ENCODE measurements at places on chromosomes 2 and 18.

- DNase-seq, result no peak
Observed at GRCh38 chr2:239687441-239687840, 286.6 kb upstream of the HDAC4 start.

DNA sequence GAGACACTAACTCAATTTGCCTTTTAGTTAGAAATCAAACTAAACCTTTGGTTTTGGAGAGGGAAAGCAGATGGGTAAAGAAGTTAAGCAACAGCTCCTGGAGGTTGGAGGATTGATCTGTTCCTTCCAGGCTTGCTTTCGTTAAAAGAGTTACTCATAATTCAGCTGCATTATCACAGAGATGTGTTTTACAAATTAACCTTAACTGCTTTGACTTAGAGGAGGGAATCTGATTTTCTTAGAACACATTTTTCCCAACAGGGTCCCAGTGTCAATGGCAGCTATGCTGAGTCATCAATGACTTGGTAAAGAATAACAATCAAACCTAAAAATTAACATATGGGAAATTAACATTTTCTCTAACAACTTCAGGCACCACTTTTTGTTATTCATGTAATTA is 113.4 kb downstream of the COPS8 start:
- no peak for DNase-seq

DNA sequence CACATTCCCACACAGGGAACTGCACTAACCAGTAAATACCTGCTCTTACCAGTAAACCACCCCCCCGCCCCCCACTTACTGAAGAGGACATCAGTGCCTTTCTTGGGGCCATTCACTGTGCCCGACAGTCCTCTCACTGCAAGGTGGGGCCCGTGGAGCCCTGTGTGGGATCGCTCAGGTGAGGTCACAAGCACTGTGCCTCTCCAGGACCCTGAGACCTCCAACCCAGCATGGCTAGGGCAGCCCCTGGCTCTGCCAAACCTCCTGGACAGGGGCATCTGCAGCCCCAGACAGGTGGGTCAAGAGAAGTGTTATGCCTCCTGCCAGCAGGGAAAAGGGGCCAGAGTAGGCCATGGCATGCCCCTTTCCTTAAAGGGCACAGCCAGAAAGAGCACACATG is 6.7 kb upstream of the NEURL3 start:
- no peak for DNase-seq

- DNase-seq, result no peak
Observed at GRCh38 chr2:221541131-221541735, 30.9 kb downstream of the EPHA4 start.

DNA sequence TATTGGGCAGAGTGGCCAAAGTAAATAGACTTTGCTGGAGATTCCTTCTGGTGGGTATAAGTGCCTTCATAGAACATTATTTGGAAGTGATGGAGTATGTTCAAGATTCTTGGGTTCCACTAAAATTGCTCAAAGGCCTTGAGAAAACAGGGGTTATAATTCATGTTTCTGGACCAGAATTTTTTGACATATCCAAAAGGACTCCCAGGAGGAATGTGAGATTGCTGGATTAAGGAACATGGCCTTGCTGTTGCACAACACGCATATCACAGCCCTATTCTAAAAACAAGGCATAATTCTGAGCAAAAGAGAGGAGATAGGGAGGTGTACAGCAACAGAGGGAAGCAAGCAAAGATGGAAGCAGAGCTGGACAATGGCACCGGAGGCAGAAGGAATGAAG is 111.7 kb upstream of the TNP1 start:
- no peak for DNase-seq

- no peak for DNase-seq
Observed at GRCh38 chr18:60123031-60123430, 223.2 kb downstream of the PMAIP1 start.

DNA sequence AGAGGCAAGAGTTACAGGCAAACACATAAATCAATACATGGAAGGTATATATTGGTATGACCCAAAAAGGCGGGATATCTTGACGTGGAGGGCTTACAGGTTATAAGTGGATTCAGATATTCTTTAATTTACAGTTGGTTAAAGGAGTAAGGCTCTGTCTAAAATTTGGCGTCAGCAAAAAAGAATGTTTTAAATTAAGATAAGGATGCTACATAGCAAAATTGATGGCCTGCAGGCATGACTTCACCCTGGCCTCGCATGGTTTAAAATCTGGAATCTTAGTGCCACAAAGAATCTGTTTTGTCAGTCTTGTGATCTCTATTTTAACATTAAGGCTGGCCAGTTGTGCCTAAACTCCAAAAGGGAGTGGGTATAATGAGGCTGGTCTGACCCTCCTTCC is 58.4 kb upstream of the REL start:
- DNase-seq, result no peak

GRCh38 chr2:71933467-71934319 is 214.0 kb downstream of the CYP26B1 start:
- no peak for DNase-seq

DNA sequence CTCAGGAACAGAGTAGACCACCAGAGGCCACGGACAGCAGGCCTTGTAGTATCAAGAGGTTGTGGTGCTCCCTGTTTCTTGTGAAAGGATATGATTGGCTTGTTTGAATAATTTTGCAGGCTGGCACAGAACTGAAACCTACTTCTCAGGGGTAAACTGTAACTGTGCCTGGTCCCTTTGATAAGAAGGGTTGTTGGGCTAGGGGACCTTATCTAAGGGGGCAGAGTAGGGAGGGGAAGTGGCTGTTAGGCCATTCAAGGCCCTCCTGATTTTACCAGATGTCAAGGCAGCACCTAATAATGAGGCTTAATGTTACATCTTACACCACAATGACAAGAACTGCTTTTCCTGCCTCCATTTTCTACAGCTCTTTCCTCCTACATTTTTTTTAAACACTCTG is 45.6 kb downstream of the GPR39 start:
- no peak for DNase-seq

DNA sequence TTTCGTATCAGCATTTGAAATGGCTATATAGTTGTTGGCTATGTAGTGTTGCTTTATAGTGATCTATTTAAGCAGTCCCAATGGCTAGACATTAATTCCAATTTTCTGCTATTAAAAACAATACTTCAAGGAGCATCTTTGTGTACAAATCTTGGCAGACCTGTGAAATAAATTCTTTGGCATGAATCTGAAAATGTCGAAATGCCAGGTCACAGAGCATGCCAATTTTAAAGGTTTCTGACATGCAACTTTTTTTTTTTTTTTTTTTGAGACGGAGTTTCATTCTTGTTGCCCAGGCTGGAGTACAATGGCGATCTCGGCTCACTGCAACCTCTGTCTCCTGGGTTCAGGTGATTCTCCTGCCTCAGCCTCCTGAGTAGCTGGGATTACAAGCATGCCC is 26.8 kb upstream of the CABLES1 start:
- DNase-seq, result no peak

GRCh38 chr2:220278022-220278421 is 650.6 kb downstream of the SLC4A3 start:
- DNase-seq, result no peak

GRCh38 chr2:165277295-165277694 is 38.1 kb downstream of the SCN2A start:
- no peak for DNase-seq

DNA sequence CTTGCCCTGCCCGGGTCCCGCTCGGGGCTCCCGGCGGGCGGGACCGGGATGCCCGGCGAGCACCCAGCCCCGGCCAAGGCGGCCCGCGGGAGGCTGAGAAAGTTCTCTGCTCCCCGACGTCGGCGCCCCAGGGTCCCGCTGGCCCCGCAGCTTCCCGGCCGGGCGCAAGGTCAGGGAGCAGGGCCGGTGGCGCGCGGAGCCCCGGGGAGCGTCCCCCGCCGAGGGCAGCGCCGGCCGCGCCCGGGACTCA is 331 bp downstream of the SERPINE2 start:
- DNase-seq, result no peak

- no peak for DNase-seq
Observed at GRCh38 chr2:234308813-234309195, 188.1 kb downstream of the ARL4C start.

Data from left renal pelvis (tissue), 4 donors.